ENCODE measurements at places on chromosomes 12 and 14.
A peak's percentile ranks its signal among the peaks of the same experiment; 100 is the strongest.

- DNase-seq, result peak; percentile 56
These were observed 811 bp downstream of the TMCC3 start for GRCh38 chr12:94649349-94650142.

DNA sequence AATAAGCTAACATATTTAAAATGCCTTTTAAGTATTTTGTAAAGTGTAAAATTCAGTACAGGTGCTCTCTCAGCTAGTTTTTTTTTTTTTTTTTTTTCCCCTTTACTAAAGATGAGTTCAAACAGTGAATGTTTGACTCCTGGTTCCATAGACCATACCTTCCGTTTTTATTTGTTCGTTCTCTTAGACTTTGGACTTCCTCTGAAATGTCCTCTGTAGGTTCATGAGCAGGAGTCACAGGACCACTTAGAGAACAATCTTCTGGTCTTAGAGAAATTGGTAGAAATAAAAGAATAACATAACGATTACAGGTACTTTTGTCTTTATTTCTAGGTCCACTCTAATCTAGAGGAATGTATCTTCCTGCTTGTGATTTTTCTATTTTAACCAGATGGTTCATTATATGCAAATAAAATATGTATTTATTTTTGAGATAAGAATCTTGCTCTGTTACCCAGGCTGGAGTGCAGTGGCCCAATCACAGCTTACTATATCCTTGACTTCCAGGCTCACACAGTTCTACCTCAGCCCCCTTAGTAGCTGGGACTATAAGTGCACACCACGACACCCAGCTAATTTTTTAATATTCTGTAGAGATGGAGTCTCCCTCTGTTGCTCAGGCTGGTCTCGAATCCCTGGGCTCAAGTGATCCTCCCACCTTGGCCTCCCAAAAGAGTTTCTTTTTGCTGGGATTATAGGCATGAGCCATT lies 25.8 kb downstream of the STYX start:
- DNase-seq, result no peak

DNA sequence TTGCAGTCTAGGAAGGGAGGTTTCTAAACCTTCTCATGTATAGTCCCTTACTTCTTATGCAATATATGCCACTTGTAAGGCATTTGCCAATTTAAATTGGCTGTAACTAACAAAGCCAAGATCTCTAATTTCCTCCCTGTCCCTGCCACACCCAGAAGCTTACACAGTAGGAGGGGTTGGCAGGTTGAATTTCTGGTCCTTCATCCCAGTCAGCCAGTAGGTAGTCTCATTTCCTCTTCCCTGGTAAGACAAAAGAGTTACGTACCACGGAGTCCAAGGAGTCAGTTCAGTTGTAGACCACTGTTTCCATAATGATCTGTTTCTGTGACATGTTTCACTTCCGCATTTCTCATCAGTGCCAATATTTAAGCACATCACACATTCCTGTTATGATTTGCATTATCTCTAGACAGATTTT lies 47.0 kb upstream of the PLBD1 start:
- no peak for DNase-seq

- DNase-seq, result no peak
These were observed 15.1 kb downstream of the FICD start for GRCh38 chr12:108530161-108530560.

DNA sequence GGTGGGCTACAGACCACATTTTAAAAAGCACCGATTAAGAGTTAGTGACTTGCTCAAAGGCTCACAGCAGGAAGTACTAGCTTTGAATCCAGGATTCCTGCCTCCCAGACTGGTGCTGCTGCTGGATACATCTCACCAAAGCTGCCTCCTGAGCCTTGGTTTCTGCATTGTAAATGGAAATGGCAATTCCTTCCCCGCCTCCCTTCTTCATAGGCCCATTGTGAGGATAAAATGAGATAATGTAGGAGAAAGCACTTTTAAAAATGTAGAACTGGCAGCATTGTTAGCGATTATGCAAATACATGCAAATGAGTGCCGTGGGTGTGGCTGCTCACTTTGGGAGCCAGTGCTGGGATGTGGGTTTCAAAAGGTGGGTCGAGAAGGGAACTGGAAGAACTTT lies 15.4 kb downstream of the PDE1B start:
- no peak for DNase-seq

DNA sequence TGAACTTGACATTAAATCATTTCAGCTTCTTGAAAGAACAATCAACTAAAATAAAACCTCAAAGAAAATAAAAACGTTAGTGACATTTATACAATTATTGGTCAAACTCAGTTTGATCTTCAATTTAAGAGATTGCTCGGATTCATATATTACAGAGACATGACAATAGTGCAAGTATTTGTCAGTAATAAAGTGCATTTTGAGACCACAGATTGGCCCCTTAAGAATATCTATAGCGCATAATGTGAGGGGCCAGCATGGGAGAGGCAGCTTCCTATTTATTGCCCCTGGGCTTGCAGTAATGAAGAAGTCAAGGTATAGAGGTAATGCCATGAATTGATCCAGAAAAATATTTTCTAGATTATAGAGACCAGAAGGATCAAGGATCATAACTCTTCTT lies 552.3 kb downstream of the VRK1 start:
- no peak for DNase-seq

- DNase-seq, result peak; percentile 34
These were observed 463.1 kb downstream of the RAD51B start for GRCh38 chr14:68282479-68283377.

DNA sequence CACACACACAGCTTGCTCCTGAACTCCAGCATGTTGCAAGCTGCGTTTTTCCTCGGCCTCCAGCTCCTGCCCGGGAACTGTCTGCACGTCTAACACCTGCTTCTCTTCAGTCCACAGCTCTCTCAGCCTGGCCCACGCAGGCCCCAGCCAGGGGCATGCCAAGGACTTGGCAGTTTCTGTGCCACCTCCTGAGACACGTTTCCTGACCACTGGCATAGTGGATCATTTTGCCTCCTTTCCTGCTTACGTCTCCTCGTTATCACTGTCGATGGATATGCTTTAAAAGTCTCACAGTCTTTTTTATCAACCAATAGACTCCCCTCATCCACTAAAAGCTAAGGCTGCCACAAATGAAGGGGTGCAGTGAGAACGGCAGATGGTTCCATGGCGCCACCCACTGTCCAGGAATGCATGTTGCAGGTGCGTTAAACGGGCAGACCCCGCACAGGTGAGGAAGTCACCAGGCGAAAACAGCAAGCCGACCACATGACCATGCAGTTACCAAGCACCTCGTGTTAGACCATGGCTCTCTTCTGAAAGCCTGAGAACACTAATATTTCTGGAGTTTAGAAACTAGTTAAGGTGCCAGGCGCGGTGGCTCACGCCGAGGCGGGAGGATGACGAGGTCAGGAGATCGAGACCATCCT lies 14.7 kb upstream of the TEAD4 start:
- DNase-seq, result peak; percentile 80

DNA sequence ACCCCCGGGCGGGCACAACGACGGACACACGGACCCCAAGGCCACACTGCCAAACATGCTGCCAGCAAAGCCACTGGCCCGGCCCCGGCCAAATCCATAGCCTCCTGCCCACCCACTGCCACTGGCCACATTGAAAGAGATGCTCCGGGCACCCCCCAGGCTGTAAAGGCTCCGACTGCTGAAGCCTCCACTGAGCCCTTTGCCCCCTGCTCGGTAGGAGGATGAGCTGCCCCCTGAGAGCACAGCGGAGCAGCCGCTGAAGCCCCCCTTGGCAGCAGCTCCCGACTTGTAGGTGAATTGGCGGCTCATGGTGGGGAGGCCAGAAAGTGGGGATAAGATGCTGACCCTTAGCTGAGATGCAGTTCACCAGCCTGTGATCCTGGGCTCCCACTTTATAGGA lies at the start of gene KRT73:
Gene KRT73, minus strand, starts transcription at position 344 of the 400 bp plus-strand sequence. Its CDS starts 35 bp downstream, at position 309.
- no peak for DNase-seq

- DNase-seq, result no peak
These were observed 29.2 kb downstream of the GLRX5 start for GRCh38 chr14:95564060-95564459.

DNA sequence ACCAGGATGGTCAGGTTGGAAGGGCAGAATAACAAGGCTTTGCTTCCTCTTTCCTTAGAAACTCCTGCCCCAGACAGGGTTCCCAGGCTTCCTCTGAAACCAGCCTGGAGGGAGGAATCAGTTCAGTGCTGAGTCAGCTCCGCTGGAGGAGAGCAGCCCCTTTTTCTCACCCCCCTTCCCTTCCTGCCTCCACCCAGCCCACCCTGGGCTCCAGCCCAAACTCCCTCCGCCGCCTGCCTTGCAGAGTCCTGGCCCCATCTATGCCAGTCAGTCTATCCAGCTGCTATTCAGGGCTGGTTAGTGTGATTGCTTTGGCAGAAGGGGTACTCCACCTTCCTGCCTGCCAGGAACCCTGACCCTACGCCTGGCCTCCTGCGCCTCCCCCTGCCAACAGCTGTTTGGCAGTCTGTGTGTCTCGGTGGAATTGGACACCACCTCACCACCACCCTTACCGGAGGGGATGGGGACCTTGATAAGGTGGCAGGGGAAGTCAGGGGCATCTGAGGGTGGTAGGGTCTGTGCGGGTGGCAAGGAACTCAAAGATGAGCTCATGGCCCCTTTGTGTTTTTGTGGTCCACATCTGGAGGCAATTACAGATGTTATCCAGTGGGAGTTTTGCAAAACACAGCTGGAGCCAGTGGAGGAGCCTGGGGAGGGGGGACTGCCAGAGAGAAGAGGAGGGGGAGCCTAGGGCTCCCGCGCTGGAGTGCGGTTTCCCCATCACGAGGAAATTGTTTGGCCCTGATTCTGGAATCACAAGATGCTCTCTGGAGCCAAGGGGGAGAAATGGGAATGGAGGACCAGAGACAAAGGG lies 12.2 kb downstream of the MMP14 start:
- DNase-seq, result no peak

- DNase-seq, result no peak
These were observed 68.7 kb downstream of the ARF6 start for GRCh38 chr14:49961270-49962222.

GRCh38 chr12:50246197-50246865 lies 37.0 kb downstream of the LIMA1 start:
- DNase-seq, result no peak

DNA sequence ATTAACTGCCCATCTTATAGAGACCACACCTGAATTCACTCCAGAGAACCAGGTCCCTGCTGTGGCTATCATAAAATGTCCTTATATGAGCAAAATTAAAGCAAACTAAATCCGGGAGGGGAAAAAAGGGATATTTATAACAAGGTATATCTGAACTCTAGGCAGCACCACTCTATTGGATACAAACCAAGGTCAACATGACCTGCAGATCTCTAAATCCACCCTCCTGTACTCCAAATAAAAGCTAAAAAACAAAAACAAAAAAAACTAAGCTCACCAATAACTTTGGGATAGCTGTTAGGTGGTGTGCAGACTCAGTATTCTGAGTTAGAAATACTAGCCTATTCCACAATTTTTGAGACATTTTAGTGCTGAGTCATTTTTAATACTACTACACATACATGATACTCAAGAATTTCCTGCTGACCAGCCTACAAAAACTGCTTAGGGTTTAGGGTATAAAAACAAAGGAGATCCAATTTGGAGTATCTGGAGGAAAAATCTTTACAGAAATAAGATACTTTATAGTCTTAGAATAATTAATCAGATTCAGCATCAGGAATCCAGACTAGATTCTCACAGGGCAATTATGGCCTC lies 46.6 kb upstream of the LTBP2 start:
- DNase-seq, result no peak

- no peak for DNase-seq
These were observed 96.2 kb downstream of the FAR2 start for GRCh38 chr12:29245246-29245645.

DNA sequence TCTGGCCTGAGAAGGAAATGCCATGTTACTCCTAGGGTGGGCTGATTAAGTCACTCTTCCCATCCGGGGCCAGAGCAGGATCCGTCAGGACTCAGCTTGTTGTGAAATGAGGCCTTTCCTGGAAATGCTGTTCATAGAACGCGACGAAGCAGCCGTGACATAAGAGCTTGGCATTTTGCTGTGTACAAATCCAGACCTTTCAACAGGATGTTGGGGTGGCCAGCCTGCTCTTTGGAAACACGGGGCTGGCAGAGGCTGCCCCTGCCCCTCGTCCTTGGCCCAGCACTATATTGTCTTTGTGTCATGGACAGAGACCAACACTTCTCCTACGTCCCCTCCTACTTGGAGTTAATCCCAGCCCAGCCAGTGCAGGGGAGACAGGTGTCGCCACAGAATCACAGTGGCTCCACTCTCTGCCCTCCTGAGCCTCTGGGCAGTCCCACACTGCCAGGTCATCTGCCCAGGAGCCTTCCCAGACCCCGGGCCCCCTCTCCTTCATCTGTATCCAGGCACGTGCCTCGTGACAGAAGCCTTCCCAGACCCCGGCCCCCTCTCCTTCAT lies 18.6 kb upstream of the EIF5 start:
- no peak for DNase-seq

GRCh38 chr14:104436047-104436591 lies 143.4 kb upstream of the C14orf180 start:
- DNase-seq, result peak; percentile 11

DNA sequence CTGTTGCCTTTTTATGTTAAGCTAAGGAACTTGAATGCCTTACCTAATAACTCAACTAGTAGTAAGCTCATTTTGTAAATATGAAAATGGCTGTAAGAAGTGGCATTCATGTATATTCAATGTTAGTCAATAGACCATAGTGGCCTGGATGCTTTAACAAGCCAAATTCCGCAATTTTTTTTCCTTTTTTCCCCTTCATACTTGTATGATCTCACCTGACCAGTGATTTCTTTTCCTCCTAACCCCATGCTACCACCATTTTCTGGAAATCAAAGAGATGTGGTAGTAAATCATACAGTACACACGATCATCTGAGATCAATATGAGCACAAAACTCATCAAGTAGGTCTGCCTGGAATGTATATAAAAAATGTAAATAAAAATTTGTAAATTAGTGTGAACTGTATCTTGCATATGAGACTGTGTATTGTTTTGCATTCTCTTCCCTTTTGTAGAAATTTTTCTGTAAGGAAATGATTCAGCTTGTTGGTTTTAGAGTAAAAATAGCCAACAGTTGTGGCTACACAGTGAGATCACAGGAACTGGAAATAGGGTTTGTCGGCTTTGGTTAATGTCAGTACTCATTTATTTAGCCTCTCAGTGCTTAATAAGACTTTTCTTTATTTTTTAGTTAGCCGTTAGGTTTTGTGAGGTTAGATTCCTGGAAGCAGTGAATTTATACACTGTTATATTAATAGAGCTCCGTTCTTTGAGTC lies 62.5 kb downstream of the ETNK1 start:
- no peak for DNase-seq

DNA sequence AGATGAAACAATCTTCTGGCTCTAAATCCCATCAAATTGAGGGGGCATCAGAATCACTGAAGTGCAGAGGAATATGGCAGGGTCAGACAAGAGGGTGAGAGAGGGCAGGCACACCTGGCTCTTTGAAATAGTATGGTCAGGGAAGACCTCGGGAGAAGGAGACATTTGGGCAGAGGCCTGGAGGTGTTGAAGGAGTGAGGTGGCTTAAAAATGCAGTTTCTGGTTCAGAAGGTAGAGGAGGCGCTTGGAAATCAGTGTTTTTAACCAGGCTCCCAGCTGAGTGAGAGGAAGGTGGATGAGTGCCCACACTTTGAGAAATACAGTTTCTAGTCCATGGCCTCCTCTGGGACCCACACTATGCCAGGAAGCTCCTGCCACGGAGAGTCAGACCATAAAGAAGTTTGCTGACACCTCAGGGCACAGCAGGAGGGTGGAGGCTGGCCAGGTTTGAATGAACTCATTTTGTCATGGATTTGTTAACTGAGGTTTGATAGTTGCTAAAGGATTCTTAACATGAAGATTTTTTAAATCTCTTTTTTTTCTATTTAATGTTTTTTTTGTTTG lies 20.1 kb downstream of the NID2 start:
- no peak for DNase-seq

GRCh38 chr12:99386907-99387306 lies 260.6 kb upstream of the GARIN6 start:
- DNase-seq, result no peak
